ENCODE measurements at places on chromosomes 16 and 17. TPM values are rescaled to one million over a fixed set of nuclear protein-coding genes. Genes with fewer than 3 reads are reported as not detected.

Gene TBX21
- total RNA-seq: not detected

Gene SSTR5
- not detected for total RNA-seq

Gene PDXDC1
- total RNA-seq: 46.1 TPM

Gene CFAP119
- total RNA-seq: 10.9 TPM

Gene TMEM11
- 11.9 TPM for total RNA-seq

Gene TLCD3A
- total RNA-seq: 6.1 TPM

Gene KRT24
- not detected for total RNA-seq

Measured in dorsolateral prefrontal cortex (tissue), 122 donors.